Activated naive CD4-positive, alpha-beta T cell treated with anti-CD3 and anti-CD28 coated beads, Interleukin-2, amount 10 ng/mL, durations not matched to agents 7 days and 5 days (primary cell): ENCODE measurements at places on chromosomes 7 and 10.

DNA sequence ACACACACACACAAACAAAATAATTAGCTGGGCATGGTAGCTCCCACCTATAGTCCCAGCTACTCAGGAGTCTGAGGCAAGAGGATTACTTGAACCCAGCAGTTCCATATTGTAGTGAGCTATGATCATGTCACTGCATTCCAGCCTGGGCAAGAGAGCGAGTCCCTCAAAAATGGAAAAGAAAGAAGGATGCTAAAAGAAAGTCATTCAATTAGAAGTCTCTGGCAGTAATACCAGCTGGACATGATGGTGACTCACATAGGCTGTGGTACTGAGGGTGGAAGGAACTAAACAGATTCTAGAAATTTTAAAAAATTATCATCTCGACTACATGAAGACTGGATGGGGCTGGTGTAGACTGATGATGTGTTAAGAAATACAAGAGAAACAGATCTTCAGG is 385.3 kb downstream of the ETV1 start:
- no peak for DNase-seq

- DNase-seq, result no peak
Measured at GRCh38 chr10:10313149-10313835, 704.4 kb upstream of the CELF2 start.

DNA sequence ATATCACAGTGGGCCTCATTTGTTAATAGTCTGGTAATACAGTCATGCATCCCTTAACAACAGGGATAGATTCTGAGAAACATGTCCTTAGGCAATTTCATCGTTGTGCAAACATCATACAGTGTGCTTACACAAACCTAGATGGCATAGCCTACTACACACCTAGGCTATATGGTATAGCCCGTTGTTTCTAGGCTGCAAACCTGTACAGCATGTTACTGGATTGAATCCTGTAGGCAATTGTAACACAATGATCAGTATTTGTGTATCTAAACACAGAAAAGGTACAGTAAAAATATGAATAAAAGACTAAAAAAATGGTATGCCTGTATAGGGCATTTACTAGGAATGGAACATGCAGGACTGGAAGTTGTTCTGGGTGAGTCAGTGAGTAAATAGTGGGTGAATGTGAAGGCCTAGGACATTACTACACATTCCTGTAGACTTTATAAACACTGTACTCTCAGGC is 12.0 kb upstream of the RHOBTB1 start:
- DNase-seq, result no peak

DNA sequence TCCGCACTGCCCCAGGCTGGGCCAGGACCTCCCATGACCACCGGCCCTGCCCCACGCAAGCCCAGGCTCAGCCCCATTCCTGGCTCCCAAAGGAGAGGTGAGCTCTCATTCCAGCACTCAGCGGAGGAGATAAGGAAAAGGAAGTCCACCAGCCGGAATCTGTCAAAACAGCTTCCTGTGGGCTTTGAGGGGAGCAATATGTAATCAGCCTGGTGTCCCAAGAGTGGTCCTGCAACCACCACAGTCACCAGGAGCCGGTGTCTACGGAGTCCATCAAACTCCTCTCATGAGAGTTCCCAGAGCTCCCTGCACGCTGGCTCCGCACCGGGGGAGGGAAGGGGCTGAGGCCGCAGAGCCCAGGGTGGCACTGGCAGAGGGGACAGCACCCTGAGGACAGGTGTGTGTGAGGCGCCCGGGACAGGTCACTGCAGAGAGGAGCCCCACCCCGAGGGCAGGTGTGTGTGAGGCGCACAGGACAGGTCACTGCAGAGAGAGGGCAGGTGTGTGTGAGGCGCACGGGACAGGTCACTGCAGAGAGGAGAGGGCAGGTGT is 57.9 kb downstream of the STK32C start:
- DNase-seq, result no peak

DNA sequence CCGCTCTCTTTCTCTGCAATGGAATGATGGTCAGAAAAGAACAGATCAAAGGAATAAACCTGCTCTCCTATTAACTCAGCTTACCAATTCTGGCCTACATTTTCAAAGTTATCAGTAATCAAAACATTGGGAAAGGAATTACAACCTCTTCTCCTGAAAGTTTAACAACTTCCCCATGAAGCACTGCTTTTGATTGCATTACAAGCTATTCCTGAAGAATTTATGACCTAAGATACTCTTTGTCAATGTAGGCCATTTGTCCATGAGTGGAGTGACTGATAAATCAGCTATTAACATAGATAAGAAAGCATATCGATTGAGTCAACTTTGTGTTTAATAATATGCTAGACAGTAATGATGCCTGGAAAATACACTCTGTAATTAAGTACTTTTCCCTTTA is 271.7 kb upstream of the C7orf33 start:
- DNase-seq, result no peak

GRCh38 chr10:78278058-78278404 is 244.4 kb downstream of the RPS24 start:
- DNase-seq, result no peak

DNA sequence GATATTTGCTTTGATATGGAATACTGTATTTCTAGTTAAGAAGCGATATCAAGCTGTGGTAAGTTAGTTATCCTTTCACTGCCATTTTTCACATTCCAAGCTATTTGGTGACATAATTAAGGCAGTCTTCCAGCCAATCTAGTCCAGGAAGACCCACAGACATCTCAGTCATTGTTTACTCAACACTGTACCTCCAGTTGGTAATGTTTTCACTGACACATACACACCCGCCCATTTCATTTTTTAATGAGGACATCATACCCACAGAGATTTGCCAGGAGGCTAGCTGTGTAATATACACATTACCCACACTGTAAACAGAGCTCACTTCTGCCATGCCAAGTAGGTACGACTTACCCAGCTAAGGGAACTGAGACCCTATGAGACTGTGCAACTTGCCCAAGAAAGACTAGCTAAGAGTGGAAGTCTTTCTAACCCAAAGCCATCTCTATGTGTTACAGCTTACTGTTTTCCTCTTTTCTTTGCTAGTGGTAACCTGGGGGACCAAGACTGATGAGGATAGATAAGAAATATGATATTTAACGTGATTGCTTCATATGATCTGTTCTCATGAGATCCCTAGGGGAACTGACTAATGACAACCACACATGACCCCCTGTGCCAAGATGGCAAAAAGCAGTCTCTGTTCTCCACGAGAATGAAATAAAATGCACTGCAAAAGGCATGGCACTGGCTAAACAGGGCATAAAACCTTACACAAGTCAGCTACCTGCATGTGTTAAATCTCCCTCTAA is 179.0 kb downstream of the DGKI start:
- no peak for DNase-seq

DNA sequence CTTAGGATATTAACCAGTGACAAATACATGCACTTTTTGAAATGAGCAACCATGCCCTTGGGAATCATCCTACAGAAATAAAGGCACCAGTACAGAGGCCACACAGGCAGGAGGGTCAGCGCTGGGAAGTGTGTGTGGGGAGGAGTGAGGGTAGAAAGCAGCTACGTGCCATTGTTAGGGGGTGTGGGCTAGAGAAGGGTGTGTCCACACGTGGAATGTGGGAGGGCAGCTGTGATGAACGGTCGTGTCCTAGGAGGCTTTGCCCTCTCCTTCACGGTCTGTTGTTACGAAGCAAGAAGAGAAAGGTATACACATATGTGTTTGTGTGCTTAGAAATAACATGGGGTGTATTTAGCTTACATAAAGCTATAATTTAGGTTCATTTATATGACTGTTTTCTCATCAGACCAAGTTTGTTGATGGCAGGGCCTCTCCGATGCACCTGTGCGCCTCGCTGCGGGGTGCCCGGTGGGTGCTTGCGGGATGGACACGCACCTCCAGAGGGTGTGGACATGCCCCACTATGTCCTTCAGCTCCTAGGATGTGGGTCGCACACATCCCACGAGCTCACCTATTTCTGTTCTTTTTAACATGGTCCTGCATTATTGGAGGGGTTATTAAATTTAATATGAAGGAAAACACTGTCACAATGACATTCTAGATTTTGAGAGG is 16.9 kb upstream of the GET4 start:
- DNase-seq, result no peak

DNA sequence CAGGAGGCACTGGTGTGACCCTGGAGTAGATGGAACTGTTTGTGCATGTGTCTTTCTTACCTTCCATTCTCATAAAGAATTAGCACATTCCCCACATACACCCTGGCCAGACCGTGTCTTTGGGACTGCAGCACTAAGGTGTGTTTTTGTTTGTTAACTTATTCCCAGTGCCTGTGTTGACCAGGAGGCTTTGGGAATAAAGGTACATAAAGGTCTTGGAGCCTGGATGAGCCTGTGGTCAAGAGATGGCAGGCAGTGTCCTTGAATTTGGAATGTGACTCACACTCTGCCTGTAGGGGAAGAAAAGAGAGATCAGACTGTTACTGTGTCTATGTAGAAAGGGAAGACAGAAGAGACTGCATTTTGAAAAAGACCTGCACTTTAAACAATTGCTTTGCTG is 137.6 kb downstream of the LYZL1 start:
- DNase-seq, result no peak

- DNase-seq, result no peak
Measured at GRCh38 chr10:103590744-103591291, 97.3 kb downstream of the NEURL1 start.

DNA sequence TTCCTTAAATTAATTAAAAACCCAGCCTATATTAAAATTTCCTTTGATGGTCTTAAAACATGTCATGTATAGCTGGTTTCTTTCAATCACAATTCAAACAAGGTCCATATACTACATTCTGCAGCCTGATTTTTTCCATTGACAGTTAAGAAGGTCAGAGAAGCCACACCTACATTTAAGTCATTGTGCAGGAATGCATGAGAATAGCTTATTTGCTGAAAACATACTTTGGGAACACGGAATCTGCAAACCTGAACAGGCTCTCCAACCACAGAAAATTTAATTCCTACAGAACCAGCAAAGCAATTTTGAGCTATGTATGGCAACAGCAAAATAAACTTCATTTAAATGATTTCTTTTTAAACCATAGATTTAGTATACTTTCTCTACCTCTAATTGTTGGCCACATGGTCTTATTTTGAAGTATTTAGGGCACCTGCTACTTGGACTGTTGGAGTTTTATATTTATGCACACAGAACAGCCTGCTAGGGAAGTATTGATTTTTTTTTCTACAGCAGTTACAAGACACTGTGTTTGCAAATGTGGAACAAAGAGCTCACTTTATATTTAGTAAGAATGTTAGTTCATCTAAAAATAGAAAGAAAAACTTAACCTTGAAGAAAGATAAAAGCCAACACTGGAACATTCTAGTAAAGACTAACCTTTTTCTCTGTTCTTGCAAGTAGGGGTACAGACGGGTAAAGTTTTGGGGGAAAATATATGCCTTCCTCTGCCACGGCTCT is 240.9 kb upstream of the IMMP2L start:
- no peak for DNase-seq

GRCh38 chr7:104914421-104914820 is 99.6 kb upstream of the KMT2E start:
- DNase-seq, result no peak

GRCh38 chr10:96648297-96648696 is 61.5 kb upstream of the TM9SF3 start:
- no peak for DNase-seq

DNA sequence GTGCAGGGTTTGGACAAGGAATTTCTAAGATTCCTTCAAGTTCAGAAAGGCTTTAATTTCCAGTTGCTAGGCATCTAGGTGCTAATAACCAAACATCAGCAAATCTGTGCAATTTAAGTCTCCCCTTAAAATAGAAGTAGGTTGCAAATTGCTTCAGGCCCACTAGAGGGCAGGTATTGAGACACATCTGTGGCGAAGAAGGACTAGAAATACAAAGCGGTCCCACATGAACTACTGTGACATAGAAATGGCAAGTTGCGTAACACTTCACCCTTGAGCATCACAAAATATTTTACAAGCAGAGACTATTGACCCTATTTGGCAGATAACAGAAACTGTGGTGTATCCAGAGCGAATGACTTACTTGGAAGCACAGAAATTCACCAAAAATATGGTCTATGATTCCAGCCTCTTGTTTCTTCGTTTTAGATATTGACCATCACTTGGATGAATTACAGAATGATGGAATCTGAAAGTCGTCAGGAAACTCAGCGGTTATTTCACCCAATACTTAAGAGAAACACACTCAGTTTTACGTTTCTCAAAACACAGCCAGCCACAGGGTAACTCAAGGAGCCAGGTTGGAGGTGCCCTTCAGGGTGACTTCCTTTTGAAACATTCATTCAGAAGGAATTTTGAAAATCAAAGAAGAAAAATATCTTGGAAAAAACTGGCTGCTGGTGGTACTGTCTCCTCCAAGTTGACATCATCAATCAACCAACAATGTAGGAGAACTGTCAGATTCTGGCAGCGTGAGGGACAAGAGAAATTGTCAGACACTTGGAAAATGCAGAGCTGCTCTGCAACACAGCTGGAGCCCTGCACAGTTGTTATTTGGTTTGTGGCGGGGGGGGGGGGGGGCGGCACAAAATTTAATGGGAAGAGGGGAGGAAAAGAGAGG is 256.3 kb upstream of the MINDY3 start:
- no peak for DNase-seq

DNA sequence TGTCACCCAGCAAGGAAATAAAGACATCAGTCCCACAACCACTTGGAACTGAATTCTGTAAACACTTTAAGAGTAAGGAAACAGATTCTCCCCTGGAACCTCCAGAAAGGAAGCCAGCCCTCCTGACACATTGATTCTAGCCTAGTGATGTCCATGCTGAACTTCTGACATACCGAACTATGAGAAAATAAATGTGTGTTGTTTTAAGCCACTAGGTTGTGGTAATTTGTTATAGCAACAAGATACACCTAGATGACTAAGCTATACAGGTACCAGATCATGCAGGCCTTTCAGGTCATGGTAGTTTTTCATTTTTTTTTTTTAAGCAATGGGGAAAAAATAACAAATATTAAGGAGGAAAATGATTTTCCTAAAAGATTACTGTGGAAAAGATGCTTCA is 37.6 kb upstream of the LRRTM3 start:
- no peak for DNase-seq

DNA sequence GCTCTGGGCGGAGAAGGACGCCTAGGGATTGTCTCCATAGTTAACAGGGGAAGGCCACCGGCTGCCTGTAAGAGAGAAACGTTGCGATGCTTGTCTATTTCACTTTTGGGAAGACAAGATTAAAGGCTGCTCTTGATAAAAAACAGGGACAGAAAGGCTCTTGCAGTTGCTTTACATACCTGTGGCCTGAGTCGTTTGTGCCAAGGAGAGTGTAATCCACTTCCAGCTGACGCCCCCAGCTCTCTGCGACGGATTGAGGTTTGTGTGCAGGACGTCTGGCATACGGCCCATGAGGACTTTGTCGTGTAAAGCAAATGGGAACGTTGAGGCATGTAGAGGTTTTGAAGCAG is 1.1 kb downstream of the MAP3K8 start:
- no peak for DNase-seq

- DNase-seq, result no peak
Measured at GRCh38 chr7:15309872-15310271, 251.9 kb downstream of the AGMO start.

DNA sequence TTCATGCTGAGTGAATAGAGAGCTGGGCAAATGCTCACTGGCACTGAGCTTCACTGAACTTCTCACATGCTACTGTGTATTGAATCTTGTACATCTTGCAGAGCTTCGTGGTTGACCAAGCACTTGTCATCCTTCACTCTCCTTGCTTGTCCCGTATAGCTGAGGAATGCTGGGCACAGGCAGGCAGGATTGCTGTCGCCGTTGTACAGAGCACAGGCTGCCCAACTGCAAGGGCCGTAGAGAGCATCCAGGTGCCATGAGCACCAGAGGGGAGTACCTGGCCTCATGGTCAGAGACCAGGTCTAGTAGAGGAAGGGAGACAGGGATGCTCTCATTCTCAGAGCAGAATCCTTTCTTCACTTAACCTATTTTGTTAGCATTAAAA is 99.8 kb upstream of the RET start:
- DNase-seq, result no peak
